ENCODE measurements at places on chromosomes 1 and 21.

DNA sequence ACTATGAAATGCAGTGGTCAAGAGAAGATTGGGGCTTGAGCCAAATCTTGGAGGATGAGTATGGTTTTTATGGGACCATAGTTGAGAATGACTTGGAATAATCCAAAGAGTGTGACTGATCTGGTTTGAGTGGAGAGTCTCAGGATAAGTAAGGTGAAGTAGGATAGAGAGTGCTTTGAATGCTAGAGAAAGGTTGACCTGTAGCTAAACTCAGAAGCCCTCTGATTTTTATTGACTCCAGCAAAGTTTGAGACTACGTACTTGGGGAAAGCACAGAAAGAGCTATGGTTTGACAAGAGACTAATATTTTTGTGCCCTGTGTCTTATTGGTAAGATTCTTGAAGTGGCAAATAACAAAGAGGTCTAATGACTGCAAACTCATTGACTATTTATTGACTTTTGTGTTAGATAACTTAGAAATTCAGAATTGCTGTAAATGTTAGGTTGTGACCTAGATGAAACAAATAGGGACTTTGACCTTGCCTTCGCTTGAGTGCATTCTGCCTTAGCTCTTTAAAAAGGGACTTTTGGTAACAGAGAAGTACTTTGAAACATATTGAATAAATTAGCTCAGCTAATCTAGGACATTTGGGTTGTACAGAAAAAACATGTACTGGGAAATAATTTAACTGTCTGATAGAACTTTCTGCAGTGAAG, 35.1 kb downstream of the UAP1 start:
- no peak for DNase-seq

GRCh38 chr1:221573756-221574155, 168.1 kb downstream of the DUSP10 start:
- no peak for DNase-seq

GRCh38 chr1:51955797-51956527, 34.5 kb downstream of the RAB3B start:
- DNase-seq: no peak

GRCh38 chr1:9211291-9211811, 23.2 kb upstream of the H6PD start:
- no peak for DNase-seq

- DNase-seq: no peak
These were observed 17.6 kb upstream of the CCT8 start for GRCh38 chr21:29091033-29091432.

DNA sequence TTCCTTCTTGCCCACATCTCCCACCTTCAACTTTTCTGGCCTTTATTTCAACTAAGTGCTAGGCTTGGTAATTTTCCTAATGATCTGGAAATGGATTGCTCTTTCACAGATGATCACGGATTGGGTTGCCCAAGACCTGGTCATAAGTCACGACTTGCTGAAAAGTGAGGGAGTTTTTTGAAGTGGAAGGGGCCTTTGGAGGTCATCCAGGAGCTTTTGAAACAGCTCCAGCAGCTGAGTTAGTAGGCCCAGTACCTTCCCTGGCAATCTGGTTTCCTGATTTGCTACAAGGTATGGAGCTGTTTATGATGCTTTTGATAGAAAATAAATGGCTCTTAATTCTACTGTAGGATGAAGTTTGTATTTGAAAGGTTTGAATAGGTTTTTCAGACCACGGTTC, 20.4 kb downstream of the GREM2 start:
- no peak for DNase-seq

DNA sequence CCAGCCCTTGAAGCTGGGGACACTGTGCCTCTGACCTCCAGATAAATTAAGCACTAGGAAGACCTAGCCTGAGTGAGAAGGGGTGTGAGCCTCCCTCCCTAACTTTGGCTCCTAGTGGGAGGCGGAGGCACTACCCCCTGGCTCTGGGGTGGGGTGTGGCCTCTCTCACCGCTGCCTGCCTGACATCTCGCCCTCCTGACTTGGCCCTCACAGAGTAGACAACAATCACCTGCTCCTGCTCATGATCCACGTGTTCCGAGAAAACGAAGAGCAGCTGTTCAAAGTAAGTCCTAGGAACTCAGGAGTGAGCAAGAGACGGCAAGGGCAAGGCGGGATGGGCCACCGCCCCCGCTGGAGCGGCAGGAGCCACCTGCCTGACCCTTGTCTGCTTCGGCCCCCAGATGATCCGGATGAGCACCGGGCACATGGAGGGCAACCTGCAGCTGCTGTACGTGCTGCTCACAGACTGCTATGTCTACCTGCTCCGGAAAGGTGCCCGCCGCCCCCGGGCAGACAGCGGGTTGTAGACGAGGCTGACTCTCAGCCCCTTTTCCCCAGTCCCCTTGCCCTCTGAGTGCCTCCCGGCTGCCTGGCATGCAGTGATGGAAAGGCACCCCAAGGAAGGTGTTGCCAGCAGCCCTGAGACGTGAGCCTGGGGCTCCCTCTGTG, 8.1 kb upstream of the SLC25A34 start:
- no peak for DNase-seq

- no peak for DNase-seq
These were observed 790 bp downstream of the DNAJC6 start for GRCh38 chr1:65310078-65310587.

DNA sequence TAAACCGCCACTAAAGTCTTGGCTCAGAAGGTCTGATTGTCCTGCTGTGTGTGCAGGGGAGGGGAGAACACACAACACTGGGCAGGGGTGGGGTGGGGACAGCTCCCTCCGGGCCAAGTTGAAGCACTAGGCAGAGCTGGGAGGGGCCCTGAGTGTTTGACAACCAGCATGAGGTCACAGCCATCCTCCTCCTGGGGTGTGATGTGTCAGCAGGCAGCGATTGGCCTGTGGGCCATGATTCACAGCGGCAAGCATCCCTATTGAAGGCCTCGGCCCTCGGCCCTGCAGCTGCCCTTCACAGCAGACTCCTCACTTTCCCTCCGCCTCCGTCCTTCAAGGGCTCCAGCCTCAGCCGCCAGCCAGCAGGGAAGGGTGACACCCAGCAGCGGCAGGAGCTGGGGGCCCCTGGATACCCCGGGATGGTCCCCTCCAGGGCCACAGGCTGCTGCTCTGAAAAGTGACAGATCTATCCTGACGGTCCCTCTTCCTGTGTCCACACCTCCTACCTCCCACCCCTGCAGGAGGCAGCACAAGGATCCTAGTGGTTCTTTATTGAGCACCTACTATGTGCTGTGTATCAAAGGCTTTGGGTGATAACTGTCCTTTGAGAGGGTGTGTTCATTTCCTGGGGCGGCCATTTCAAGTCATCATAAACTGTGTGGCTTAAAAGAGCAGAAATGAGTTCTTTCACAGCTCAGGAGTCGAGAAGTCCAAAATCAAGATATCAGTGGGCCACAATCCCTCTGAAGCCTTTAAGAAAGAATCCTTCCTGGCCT, 66.0 kb upstream of the SLC25A33 start:
- peak; percentile 24 for DNase-seq

DNA sequence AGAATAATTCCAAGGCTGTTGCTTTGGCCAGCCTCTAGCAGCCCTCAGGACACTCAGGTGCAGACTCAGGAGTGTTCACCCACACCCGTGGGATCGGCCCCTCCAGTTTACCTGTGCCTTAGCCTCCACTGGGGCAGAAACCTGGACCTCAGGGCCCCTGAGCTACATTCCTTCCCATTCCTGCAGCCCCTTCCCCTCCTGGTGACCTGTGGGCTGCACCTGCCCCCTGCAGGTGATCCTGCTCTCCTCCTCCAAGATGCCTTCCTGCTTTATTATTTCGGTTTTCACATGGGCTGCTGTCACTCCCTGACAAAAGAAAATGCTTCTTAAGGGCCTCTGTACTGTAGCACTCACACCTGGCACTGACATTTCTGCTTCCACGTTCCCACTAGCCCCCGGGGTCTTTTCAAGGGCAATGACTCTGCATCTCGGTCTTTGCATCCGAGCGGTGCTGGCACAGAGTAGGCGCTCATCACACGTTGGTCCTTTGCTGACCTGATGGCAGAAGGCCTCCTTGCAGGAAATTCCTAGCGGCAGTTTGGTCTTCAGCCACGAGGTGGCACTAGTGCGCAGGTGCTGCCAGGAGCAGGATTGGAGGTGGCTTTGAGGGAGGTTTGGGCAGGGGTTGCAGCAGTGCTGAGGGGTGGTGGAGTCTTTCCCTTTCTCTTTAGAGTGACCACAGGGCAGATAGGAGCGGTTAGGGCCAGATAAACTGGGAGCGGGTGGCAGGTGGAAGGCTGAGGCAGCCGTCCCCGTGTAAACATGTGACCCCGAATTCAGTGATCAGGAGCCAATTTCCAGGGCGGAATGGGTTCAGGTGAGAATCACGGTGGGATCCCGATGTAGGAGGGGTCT, 25.3 kb upstream of the ETV3 start:
- peak; percentile 21 for DNase-seq

DNA sequence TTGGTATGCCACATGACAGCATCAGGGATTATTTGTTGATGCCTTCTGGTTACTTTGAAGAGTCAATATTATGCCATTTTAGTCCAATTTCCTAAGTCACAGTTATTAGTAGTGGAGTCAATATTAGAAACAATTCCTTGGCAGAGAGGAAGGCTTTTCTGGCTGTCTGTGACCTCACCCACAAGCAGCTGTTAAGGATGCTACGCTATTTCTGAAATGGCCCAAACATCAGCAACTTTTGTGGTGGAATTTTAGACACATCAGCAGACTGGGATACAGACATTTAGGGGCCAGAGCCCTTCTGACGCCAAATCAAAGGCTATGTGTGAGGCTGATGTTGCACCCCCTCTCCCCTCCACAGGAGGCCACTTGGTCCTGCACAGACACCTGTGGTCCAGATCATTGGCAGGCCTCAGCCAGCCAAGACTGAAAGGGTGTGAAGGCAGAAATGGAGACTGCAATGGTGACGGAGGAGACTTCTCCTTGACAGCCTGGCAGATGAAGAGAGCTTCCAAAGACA, 9.2 kb upstream of the RXRG start:
- DNase-seq: no peak

DNA sequence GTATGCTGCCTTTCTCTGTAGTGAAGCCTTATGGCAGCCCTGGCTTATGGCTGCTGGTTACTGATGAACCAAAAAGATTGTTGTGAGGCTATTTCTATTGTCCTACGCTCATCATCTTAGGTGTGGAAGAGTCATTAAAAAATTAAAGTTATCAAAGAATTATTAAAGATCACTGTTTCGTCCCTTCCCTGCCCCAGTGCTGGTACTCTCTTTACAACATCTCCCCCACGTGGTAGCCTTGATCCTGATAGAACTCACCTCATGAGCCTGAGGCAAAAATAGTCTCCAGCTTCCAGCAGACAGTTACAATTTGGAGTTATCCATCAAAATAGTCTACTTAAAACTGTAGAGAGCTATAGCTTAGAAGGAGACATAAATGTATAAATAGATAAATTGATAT, 201.5 kb downstream of the S1PR1 start:
- DNase-seq: no peak

DNA sequence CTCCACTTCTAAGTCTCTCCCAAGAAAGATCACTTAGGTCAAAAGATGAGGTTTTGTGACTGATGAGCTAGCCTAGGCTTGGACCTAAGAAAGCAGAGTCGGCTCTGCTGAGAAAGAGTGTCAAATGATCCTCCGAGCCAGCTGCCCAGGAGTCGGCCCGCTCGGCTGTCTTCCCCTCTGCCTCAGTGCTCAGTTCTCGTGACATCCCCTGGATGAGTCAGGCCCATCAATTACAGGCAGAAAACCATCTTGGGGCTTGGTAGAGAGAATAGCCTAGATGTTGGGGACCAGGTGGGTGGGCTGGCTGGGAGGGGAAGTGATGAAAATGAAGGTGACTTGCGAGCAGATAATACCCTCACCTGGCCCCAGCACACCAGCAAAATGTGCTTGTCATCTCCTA, 60.5 kb downstream of the SLC66A1 start:
- no peak for DNase-seq

DNA sequence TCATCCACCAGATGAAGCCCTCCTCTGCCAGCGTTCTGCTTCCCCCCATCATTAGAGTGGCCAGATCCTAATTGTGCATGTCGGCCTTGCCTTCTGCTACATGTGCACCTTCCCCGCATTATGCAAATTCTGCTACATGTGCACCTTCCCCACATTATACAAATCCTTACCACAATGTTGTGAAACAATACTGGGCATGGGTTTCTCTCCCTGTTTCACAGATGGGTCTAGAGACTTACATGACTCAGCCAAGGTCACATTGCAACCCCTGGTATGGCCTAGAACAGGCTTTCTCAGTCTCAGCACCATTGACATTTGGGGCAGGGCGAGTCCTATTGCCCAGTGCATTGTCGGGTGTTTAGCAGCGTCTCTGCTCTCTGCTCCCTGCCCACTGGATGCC, 1.0 kb upstream of the CELA2A start:
- DNase-seq: no peak

- no peak for DNase-seq
These were observed 201.0 kb upstream of the CAMK1G start for GRCh38 chr1:209382231-209383100.

- DNase-seq: no peak
These were observed 285.7 kb downstream of the S1PR1 start for GRCh38 chr1:101522486-101522885.

- DNase-seq: no peak
These were observed 79.6 kb downstream of the NKAIN1 start for GRCh38 chr1:31159869-31160611.

GRCh38 chr1:218357893-218358232, 12.7 kb downstream of the TGFB2 start:
- no peak for DNase-seq

DNA sequence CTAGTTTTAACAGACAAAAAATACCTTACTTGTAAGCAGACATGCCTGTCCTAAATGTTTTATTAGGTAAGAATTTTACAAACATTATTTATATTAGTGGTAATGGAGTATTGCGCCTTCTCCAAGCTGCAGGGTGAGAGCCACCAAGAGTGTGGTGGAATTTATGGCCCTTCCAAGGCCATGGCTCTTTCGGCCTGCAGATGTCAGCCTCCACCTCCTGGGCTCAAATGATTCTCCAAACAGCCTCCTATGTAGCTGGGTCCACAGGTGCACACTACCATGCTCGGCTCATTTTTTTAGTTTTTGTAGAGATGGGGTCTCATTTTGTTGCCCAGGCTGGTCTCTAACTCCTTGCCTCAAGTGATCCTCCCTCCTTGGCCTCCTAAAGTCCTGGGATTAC, 56.3 kb downstream of the ITGB3BP start:
- DNase-seq: no peak

- no peak for DNase-seq
These were observed 191.8 kb upstream of the TMEM51 start for GRCh38 chr1:14961661-14962267.

DNA sequence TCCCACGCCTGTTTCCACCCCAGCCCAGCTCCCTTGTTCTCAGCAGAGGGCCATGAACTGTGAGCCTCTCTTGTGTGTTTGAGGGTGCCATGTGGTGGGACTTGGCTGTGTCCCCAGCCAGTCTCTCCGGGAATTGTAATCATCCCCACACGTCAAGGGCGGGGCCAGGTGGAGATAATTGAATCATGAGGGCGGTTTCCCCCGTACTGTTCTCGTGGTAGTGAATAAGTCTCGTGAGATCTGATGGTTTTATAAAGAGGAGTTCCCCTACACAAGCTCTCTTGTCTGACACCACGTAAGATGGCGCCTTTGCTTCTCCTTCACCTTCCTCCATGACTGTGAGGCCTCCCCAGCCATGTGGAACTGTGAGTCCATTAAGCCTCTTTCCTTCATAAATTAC, 57.2 kb upstream of the COL6A2 start:
- no peak for DNase-seq
